ENCODE measurements at places on chromosomes 1 and 21.

GRCh38 chr1:159474926-159475325 lies 35.4 kb downstream of the OR10J1 start:
- no peak for DNase-seq

GRCh38 chr1:226825037-226825745 lies 45.2 kb upstream of the PSEN2 start:
- no peak for DNase-seq

- DNase-seq: peak; percentile 25
Measured at GRCh38 chr1:78884685-78885452, 121.7 kb downstream of the ADGRL4 start.

- DNase-seq: no peak
Measured at GRCh38 chr1:184356891-184357290, 29.9 kb upstream of the C1orf21 start.

GRCh38 chr1:11413986-11414391 lies 65.0 kb upstream of the DISP3 start:
- no peak for DNase-seq

DNA sequence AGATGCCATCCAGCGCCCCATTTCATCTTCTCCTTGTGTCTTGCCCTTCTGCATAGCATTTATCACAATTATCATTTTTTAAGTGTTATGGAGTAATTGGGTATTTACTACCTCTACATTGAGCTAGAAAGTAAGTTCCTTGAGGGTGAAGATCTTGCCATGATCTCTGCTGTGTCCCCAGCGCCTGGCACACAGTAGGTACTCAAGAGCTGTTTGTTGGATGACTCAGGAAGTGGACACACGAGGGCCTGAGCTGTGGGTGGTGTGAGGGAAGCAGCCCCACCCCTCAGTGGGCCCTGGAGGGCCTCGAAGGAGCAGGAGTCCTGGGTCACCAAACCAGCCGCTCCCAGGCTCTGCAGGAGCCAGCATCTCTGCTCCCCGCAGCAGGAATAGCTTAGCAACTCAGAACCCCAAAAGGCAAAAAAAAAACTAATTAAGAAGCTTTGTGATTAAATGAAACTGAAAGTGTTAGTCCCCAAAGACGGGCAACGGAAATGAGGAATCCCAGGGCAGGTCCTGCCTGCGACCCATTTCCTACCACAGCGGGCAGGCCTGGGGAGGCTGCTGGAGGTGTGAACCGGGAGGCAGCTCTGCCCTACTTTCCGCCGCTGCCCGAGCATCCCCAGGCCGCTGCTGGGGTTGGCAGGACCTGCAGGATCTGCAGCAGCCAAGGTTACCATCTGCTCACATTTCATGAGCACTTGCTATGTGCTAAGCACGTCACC lies 87.7 kb downstream of the LACTBL1 start:
- no peak for DNase-seq

DNA sequence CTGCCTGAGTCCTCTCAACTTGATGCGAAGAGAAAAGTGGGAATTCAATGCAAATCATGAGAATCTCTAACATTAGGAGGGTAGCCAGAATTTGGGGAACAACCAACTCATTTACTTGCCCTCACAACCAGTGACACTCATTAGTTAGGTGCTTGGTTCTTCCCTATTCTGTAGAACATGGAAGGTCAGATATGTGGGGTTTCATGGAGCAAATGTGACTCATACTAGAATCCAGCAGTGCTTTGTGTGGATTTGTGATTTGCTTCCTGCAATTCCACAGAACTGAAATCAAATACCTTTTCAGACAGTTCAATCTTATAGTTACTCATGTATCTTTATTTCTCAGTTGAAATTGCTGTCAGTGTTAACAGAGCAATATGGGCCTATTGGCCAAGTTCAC lies 6.9 kb upstream of the ETV3 start:
- no peak for DNase-seq

GRCh38 chr1:177596485-177596884 lies 373.4 kb downstream of the SEC16B start:
- DNase-seq: no peak

DNA sequence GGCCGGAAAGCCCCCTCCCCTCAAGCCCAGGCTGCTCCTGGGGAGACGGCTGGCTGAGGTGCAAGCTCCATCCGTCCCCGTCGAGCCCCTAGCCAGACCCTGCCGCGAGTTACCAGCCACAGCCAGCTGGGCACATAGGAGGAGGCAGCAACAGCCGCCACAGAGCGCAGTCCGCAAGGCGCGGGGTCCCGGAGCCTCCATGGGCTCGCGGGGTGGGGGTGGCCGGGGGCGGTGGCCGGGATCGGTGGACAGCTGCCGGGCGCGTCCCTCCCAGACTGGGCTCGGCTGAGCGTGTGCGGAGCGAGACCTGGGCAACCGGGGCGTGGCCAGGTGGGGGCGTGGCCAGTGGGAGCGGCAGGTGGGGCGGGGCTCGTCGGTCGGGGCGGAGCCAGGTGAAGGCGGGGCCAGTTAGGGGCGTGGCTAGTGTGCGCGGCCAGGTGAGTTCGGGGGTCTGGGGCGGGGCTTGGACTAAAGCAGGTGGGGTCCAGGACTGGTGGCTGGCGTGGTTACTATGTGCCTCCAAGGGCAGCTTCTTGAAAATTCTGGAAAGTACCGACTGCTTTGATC lies at the start of gene CD164L2:
TSS of gene CD164L2 (minus strand) at position 295 of the 567 bp plus-strand sequence. CDS start at position 201, 94 bp downstream.
- DNase-seq: no peak

DNA sequence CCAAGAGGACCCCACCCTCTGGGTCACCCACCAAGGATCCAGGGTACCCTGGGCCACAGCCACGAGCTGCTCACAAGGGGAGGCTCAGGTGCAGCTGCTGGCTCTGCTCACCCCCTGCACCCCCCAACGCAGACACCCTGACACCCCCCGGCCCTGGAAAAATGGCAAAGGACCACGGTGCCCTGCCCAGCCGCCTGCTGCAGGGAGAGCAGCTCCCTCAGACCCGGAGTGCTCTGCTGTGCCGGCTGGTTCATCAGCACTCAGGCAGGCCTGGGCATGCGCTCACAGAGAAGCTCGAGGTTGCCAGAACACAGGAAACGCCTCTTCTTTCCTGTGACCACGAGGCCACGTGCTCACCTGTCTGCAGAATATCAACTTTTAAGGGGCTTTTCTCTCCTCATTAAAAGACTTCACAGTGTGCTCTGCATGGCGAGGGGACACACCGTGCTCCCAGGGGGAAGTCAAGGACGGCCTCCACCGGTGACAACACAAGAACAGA lies 4.3 kb upstream of the C1QTNF12 start:
- no peak for DNase-seq

GRCh38 chr1:228863776-228864175 lies 128.5 kb downstream of the RHOU start:
- DNase-seq: no peak

GRCh38 chr1:174013864-174014418 lies 8.2 kb downstream of the RC3H1 start:
- no peak for DNase-seq
